ENCODE measurements at places on chromosomes 12 and 14. TPM values are rescaled to one million over a fixed set of nuclear protein-coding genes. Genes with fewer than 3 reads are reported as not detected.

DNA sequence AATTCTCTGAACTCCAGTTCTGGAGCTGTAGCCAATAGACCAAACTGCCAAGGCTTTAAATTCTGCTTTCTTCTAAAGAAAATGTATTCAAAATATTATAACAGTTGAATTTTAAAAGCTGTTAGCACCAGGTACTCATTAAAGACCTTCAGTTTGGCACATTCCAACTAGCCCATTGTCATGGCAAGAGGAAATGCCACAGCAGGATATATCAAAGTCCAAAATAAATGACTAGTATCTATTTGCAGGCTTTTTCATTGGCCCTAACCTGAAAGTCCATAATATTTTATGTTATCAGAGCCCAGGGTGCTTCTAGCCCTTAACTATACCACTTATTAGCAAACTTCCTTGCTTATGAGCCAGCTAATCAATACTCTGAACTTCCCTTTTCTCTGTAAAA is 3.1 kb upstream of the RIC8B start:
- peaks cover 5% of the 10 kb centered on the region for H3K27me3 ChIP-seq
- H3K4me3 ChIP-seq = no peak overlapping the region
- DNase-seq = no peak
- peaks cover 32% of the 10 kb centered on the region for H3K4me1 ChIP-seq
- H3K36me3 ChIP-seq = no peaks in the 10 kb centered on the region

- no peaks in the 10 kb centered on the region for H3K36me3 ChIP-seq
- no peaks in the 10 kb centered on the region for H3K27me3 ChIP-seq
- no peaks in the 10 kb centered on the region for H3K4me1 ChIP-seq
Observed at GRCh38 chr14:74350211-74350927, 2.1 kb downstream of the VRTN start.

GRCh38 chr12:132154341-132154761 is 10.1 kb downstream of the NOC4L start:
- H3K27me3 ChIP-seq = no peaks in the 10 kb centered on the region
- no peaks in the 10 kb centered on the region for H3K36me3 ChIP-seq
- no peak overlapping the region for H3K27ac ChIP-seq
- no peak overlapping the region for H3K4me3 ChIP-seq
- no peak for DNase-seq
- H3K4me1 ChIP-seq = peaks cover 1% of the 10 kb centered on the region

LRRC43 gene
- 6.2 TPM for polyA plus RNA-seq

Measured in immature natural killer cell (primary cell).